ENCODE measurements at places on chromosomes 4 and X. TPM values are rescaled to one million over a fixed set of nuclear protein-coding genes. Genes with fewer than 3 reads are reported as not detected.

The PABPC1L2B gene
- polyA plus RNA-seq = not detected

The UNC5C gene
- 0.46 TPM for polyA plus RNA-seq

The KCNE5 gene
- 61.0 TPM for polyA plus RNA-seq

The GIMD1 gene
- 0.09 TPM for polyA plus RNA-seq

All from forelimb muscle (tissue), 1 donor.